ENCODE measurements at places on chromosomes 3 and 15. TPM values are rescaled to one million over a fixed set of nuclear protein-coding genes. Genes with fewer than 3 reads are reported as not detected.
A peak's percentile ranks its signal among the peaks of the same experiment; 100 is the strongest.

DAZL gene
- polyA plus RNA-seq, result not detected

CLDN16 gene
- 0.15 TPM for polyA plus RNA-seq

- no peak overlapping the region for H3K4me3 ChIP-seq
- H3K27me3 ChIP-seq, result no peaks in the 10 kb centered on the region
- H3K4me1 ChIP-seq, result no peaks in the 10 kb centered on the region
- no peak overlapping the region for H3K27ac ChIP-seq
- no peaks in the 10 kb centered on the region for H3K36me3 ChIP-seq
Observed at GRCh38 chr3:73148682-73149081, 87.2 kb downstream of the EBLN2 start.

GRCh38 chr15:27889258-27889657 is 209.9 kb downstream of the OCA2 start:
- H3K27me3 ChIP-seq, result no peaks in the 10 kb centered on the region
- no peak for DNase-seq
- no peak overlapping the region for H3K4me3 ChIP-seq

- no peaks in the 10 kb centered on the region for H3K27me3 ChIP-seq
- no peaks in the 10 kb centered on the region for H3K4me1 ChIP-seq
- peaks cover 2% of the 10 kb centered on the region for H3K36me3 ChIP-seq
- DNase-seq, result no peak
- H3K4me3 ChIP-seq, result no peak overlapping the region
Observed at GRCh38 chr3:179682426-179683080, 29.7 kb downstream of the USP13 start.

DNA sequence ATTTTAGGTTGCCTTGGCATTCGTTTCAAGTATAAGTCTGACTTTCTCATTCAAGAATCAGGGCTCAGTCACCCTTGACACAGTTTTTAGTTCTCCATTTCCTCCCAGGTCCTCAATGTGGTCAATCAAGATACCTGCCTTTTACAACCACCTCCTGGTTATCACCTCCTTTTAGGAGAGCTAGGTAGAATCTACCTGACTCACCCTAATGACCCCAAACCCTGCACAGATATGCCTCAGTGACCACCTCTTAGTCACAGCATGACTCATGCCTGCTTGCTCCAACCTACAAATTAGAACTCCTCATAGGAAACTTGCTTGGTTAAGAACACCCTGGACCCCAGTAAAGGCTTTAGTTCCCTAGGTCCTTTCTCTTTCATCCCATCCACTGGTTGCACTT is 22.5 kb downstream of the DMXL2 start:
- no peaks in the 10 kb centered on the region for H3K27me3 ChIP-seq
- H3K4me1 ChIP-seq, result no peaks in the 10 kb centered on the region
- no peak for DNase-seq
- H3K4me3 ChIP-seq, result no peak overlapping the region
- no peak overlapping the region for H3K27ac ChIP-seq

DNA sequence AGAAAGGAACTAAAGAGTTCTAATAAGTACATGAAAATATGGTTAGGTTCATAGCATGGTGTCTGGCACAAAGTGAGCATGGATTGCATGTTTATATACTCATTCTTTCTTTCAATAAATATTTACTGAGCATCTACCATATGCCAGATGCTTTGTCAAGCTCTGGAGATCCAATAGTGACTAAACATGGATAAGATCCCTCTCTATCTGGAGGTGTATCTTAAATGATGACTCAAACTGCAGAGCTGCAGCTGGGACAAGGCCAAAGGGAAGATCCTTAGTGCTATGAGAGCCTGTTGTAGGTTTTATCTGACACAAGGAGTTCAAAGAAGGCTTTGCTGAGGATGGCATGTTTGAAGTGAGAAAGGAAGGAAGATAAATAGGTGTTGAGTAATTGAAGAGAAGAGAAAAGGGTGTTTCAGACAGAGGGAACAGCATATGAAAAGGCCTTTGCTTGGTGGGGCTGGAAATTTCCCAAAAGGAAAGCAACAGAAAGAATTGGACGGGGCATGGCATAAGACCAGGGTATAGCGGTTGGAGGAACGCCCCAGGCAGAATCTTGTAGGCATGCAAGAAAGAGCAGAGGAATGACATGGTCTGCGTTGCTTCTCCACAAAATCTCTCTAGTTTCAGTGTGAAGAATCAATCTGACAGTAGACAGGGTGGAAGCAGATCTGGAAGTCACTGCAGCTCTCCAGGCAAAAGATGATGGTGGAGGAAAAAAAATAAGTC is 239.9 kb upstream of the LRTM1 start:
- no peaks in the 10 kb centered on the region for H3K27me3 ChIP-seq
- no peaks in the 10 kb centered on the region for H3K36me3 ChIP-seq
- H3K27ac ChIP-seq, result no peak overlapping the region
- DNase-seq, result no peak

CYP1A2 gene
- polyA plus RNA-seq, result not detected

CSTA gene
- polyA plus RNA-seq, result 1.2 TPM

CCDC39 gene
- polyA plus RNA-seq, result not detected

- H3K27me3 ChIP-seq, result no peaks in the 10 kb centered on the region
- H3K4me1 ChIP-seq, result peaks cover 21% of the 10 kb centered on the region
- peaks cover 33% of the 10 kb centered on the region for H3K36me3 ChIP-seq
- DNase-seq, result peak; percentile 82
- H3K4me3 ChIP-seq, result peak overlapping the region; percentile 96
Observed at GRCh38 chr3:184314700-184315542, 515 bp downstream of the EIF4G1 start.

All from large intestine (tissue), 12 donors.